ENCODE measurements at places on chromosomes 11 and 22.
A peak's percentile ranks its signal among the peaks of the same experiment; 100 is the strongest.

DNA sequence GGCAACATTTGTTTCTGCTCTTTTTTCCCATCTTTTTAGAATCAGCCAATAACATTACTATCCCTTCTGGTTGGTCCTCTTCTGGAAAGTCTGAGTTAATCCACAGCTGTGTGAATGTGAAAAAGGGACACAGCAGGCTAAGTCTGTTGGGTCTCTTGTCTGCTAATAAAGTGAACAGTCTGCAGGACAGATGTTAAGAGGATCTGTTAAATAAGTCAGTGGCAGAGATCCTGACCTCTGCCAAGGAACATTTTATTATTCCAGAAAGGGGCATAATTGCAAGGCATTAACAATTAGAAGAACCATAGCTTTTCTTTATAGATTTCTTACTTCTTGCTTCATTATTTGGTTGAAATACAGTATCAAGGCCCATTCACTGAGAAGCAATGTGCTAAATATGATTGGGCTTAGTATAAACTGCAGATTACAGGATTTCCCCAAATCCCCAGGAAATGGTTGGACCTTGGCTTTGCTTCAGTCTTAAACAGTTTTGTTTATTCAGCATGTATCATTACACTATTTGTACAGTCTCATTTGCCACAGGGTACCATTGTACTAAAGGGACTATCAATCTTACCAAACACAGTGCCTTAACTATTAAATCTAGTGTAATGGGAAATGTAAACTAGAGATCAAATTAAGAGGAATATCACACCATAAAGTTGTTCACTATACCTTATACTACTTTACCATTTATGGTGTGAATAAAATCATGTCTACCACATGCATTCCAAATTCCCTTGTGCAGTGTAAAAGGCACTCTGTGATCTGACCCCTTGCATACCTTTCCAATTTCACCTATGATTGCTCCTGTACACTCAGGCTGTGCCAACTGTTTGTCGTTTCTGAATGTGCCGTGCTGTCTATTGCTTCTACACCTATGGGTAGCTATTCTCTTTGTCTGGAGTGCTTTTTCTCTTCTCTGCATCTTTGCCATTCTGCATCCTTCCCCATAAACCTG lies 274.0 kb downstream of the SOX6 start:
- DNase-seq = no peak

DNA sequence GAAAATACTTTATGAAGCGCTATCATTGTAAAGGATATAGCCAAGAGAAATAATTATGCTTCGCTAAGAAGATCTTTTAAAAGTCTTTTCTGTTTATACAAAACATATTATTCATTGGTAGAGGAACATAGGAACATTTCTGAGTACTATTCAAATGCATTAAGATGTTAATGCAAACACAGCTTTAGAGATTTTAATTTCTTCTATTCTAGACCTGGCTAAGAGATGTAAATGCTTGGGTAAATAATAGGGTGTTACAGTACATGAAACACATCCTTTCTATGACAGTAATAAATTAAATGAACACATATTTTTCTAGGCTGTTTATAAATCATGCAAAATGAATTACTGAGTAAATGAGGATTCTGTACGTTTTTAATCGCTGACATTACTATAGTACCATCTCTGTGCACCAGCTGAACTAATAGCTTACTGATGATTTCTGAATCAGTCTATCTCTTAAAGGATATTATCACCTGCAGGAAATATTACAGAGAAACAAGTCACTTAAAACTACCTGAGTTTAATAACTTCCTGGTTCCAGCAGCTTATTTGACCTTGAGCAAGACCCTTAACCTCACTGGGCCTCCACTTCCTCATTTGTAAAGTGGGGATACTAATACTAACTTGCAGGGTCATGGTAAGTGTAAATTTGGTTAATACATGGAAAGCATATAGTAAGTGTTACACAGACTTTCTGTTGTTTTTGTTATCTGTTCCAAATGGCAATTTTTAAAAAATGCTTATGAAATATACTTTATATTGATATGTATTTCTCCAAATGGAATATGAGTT lies 344.9 kb downstream of the DYNC2H1 start:
- no peak for DNase-seq

- no peak for DNase-seq
Measured at GRCh38 chr11:76653674-76654284, 16.8 kb downstream of the LRRC32 start.

DNA sequence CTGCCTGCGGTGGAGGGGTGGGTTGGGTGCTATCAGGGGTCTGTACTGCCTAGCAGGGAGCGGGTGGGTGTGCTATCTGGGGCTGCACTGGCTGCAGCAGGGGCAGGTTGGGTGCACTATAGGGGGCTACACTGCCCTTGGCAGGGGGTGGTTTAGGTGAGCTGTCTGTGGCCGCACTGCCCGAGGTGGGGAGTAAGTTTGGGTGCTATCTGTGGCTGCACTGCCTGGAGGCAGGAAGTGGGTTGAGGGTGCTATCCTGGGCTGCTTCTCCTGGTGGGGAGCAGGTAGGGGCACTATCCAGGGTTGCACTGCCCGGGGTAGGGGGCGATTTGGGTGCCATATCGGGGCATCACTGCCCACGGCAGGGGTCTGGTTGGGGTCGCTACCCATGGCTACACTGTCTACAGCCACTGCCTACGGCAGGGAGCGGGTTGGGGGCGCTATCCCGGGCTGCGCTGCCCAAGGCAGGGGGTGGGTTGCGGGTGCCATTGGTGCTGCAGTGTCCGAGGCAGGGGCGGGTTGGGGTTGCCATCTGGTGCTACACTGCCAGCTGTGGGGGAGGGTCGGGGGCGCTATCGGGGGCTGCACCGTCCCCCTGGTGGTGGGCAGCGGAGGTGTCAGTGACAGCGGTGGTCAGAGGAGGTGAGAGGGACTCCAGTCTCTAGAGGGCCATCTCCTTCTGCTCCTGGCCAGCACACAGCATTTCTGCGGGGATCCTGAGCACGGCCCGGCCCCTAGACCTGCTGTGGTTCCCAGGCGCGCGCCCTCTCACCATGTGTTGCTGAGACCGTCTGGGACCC lies 1.3 kb upstream of the RFPL2 start:
- no peak for DNase-seq

DNA sequence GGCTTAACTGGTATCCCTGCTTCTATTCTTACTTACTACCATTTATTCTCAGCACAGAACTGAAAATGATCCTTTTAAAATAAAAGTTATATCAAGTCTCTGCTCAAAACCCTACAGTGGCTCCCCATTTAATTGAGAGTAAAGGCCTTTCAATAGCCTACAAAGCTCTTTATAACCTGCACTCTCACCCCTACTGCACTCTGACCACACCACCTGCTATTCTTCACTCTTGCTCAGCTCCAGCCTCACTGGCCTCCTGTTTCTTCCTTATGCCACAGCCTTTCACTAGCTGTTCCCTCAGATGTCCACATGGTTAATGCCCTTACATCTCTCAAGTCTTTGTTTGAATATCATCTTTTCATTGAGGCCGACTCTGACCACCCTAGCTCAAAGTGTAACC lies 40.9 kb upstream of the PPP2R1B start:
- DNase-seq = no peak

DNA sequence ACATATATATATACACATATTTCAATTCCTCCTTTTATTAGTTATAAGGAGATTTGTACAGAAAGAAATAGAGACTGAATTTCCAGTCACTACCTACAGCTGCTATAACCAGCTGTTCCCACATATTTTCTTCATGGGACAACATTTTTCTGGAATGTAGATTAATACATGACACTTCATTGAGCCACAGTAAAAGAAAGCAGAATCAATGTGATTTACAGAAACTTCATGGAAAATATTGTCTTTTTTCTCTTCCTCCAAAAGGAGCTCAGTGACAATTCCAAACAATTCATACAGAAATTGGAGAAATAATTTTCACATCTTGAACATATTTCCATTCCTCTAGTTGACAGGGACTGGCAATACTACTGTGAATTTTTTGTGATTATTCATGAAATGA lies 249.2 kb downstream of the DLG2 start:
- DNase-seq = no peak

- no peak for DNase-seq
Measured at GRCh38 chr22:19525116-19525660, 978 bp upstream of the CLDN5 start.

GRCh38 chr11:104254347-104254746 lies 90.4 kb upstream of the PDGFD start:
- no peak for DNase-seq

- DNase-seq = no peak
Measured at GRCh38 chr22:47125603-47126002, 363.2 kb downstream of the TBC1D22A start.

DNA sequence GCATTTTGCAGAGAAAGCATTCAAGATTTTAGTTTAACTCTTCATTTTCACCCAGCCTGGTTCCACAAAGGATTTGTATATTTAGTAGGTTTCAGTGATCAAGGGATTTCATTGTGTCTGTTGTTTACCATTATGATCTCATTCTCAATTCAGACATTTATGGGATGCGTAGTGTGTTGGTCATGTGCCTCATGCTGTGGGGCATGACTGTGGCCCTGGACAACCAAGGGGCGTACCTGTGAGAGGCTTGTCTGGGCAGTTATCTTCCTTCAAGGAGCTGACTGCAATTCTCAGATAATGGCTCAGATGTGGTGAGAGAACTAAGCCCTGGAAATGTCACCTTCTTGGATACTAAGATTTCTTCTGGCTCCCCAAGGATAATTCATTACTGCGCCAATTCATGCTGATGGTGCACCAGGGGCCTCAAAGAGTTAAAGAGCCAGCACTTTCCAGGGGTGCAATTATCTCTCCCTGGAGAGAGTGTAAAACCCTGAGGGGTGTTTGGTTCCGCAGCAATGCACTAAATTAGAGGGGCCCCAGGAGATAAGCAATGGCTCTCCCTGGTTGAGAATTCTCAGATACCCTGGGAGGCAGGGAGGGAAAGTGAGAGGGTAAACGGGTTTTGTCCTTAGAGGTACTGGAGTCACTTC lies 32.2 kb downstream of the SLC6A5 start:
- DNase-seq = no peak

- DNase-seq = no peak
Measured at GRCh38 chr22:34917239-34917638, 148.7 kb upstream of the ISX start.

- no peak for DNase-seq
Measured at GRCh38 chr11:129974237-129974636, 28.4 kb downstream of the PRDM10 start.

DNA sequence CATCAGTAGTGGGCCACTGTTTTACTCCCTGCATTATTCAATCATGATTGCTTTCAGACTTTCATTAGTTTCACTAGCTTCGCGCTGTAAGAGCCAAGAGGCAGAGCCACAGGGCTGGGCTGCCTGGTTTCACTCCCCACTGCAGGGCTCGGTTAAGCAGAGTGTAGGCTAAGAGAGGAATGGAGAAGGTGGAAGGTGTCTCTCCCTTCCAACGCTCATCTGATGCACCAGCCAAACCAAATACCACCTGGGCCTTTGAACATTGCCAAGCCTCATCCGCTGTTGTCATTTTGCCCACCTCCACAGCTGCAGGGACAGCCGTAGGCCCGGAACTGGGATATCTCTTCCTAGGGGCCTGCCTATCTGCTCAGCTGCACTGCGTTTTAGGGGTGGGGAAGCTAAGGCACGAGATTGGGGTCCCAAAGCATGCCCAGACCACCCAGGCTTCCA lies 480 bp upstream of the SMARCB1 start:
- DNase-seq = no peak

GRCh38 chr11:102994105-102994504 lies 38.6 kb upstream of the MMP13 start:
- no peak for DNase-seq

DNA sequence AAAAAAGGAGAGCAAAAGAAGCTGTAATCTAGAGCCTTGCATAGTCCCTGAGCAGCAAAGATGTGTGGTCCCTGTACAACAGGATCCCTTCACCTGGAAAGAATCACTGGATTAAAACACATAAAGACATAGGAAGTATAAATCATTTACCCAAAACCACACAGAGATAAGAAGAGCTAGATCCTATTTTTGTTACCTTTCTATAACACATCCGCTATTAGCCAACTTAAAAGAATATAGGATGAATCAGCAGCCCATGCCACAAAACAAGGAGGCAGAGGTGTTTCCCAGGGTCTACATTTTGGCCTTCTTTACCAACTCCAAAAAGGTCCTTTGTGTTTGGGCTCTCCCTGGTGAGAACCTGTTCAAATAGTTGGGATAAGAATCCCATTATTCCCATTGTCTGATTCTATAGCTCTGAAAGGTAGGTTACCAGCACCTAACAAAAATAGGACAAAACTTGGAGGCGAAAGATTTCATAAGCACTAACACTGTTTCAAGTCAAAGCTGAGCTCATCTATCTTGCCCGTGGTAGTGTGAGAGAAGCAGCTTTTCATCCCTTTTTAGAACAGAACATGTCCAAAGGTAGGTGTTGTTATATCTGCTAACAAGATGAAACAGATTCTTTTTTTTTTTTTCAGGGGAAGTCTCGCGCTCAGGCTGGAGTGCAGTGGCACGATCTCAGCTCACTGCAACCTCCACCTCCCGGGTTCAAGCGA lies 26.8 kb downstream of the PAK1 start:
- DNase-seq = no peak

GRCh38 chr11:76678321-76678720 lies 7.8 kb upstream of the LRRC32 start:
- no peak for DNase-seq

DNA sequence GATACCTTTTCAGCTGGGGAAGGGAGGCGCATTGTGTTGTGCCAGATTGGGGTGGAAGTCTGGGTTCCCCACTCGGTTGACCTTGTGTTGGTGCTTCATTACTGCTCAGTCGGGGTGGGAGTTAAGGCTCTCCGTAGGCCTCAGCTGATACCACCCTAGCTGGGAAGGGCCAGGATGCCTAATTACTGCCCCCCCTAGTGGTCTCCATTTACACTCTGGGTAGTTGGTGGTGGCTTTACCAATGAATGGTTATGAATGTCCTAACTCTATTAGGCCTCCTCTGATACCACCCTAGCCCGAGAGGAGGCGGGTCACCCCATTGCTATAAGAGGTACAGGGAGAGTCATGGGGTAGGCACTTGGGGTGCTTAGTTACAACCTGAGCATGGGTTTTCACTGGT lies 27.5 kb upstream of the HIKESHI start:
- no peak for DNase-seq

DNA sequence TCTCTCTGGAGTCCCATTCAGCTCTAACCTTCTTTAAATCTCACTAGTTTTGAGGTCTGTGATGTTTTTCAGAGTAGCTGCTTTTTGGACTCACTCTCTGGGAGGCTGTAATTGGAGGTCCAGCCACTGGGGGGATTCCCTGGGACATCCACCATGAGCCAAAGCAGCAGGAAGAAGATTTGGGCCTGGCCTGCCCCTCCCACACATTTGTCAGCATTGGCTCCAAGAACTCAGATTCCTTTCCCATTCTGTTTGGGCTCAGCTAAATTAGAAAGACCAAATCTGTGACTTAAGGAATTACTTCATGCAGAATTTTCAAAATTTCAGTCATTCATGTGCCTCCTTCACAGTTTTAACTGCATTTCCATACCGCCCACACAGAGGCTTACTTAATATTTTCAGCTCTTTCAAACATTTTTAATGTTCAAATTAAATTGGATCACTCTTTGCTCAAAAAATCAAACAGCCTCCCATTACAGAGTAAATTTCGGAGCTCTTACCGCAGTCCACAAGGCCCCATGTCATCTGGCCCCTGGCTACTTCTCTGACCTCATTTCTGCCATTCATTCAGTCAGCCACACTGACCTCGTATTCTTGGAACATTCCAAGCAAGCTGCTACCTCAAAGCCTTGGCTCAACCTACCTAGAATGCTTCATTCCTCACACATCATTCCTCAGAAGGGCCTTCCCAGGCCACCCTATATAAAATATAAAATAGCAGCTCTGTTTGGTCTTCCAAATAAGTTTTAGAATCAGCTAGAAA lies 54.5 kb upstream of the RRAS2 start:
- DNase-seq = no peak

GRCh38 chr11:90222459-90223247 lies at the start of gene CHORDC1:
CHORDC1 (minus strand) TSS chr11:90223049; CDS start chr11:90222954, 95 bp downstream.
- peak; percentile 94 for DNase-seq

GRCh38 chr11:32658639-32659406 lies 75.2 kb downstream of the EIF3M start:
- no peak for DNase-seq
